ENCODE measurements at places on chromosomes 11 and 22.

- DNase-seq: no peak
Observed at GRCh38 chr11:2385156-2386151, 8.3 kb downstream of the CD81 start.

- DNase-seq: no peak
Observed at GRCh38 chr22:29478326-29479276, 1.4 kb upstream of the NEFH start.

- no peak for DNase-seq
Observed at GRCh38 chr11:125036933-125037332, 26.2 kb upstream of the SLC37A2 start.

DNA sequence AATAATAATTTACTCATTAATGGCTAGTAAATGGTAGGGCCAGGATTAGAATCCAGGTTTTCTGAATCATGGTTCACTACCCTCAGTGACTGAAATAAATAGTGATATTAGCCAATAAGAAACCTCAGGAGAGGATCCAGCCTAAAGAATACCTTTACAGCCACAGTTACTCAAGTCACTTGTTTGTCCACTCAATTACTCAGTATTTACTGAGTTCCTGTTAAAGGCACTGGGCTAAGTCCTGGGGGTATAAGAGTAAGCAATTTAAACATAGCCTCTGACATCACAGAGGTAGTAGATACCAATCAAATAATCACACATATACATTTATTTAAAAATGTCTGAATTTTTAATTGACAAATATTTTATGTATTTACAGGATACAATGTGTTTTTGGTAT lies 56.8 kb upstream of the GAB2 start:
- DNase-seq: no peak

GRCh38 chr11:123253911-123254310 lies 58.9 kb upstream of the CLMP start:
- DNase-seq: no peak

- no peak for DNase-seq
Observed at GRCh38 chr11:87428266-87428665, 390.5 kb downstream of the TMEM135 start.

GRCh38 chr11:64887234-64887756 lies 8.9 kb upstream of the EHD1 start:
- DNase-seq: no peak

DNA sequence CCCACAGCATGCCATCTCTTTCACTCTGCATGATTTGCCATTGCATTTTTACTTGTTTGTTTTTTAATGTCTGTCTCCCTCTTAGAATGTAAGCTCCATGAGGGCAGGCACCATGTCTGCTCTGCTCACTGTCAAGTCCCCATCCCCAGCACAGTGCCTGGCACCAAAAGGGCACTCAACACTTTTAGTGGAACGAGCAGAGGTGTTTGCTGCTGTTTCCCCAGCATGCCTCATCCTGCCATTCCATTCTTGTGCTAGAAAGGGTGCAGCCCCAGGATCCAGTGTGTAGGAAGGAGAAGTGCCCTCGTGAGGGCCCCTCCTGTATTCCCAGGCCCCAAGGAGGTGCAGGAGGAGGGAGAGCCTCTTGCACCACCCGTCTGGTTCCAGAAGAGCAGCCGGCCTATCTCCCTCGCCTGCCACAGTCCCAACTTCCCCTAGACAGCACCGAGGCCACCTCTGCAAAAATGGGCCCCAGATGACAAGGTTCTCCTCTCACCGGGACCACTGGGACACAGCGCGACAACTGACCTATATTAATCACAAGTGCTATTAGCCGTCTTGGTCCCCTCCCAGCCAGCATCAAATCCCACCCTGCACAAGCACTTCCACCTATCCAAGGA lies 33.3 kb upstream of the CACNG2 start:
- DNase-seq: no peak

DNA sequence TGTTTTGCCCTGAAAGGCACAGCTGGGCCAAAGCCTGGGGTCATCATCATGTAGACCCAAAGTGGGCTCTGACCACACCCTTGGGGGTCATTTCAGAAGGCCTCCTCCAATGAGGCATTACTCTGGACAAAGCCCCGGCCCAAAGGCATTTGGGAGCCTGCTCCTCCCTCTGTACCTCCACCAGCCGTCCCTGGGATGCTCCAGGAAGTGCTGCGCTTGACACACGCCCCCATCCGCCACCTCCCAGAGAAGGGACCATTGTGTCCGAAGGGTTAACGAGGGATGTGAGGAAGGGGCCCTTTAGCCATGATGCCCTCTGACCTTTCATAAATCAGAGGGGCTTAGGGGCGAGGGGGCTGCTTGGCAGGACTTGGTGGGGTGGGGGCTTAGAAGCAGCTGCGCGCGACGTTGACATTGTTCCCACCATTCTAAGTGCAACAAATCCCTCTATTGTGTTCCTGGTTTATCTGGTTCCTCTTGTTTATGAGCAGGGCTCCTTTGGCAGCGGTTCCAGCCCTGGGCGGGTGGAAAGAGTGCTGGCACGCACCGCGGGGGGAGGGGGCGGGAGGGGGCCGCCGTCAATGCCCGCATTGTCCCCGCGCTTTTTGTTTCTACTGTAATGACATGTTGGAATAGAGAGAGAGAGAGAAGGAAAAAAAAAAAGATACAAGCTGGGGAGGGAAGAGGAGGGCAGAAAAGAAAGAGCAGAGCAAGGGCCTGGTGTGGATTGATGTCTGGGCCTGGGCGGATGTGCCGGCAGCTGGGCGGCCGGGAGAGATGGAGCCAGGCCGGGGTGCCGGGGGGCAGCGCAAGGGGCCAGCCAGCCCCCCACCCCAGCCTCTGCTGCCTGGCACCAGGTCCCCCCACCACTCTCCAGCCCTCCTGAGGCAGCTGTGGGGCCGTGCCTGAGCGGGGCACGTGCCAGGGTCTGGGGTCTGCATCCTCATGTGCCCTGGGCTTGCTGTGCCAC lies 32.1 kb upstream of the SOX10 start:
- DNase-seq: no peak

DNA sequence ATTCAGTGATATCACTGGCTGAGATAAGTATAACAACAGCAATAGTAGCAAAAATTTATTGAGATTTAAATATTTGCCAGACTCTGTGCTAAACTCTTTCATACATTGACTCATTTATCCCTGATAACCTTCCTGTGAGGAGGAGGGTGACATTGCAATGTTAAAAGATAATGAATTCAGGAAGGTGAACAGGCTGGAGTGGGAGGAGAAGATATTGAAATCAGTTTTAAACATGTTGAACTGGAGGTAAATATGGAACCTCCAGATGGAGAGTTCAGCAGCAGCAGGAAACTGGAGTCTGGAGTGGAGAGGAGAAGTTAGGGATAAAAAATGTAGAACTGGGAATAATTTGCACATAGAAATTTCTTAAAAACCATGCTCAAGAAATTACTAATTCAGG lies 142.0 kb upstream of the FAT3 start:
- DNase-seq: no peak

DNA sequence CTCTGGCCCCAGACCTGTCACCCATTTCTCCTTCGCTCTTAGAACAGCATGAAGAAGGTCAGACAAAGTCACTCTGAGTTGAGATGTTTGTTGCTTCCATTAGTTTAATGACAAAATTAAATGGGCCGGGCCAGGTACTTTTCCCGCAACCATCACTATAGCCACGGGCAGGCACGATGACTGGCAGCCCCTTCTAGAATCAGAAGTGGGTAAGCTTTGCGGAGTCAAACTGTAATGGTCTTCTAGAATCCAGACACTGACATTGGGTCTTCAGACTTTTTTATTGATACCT lies 2.3 kb upstream of the ACR start:
- DNase-seq: no peak

GRCh38 chr11:69480547-69481392 lies 693 bp upstream of the LINC01488 start:
- DNase-seq: no peak

DNA sequence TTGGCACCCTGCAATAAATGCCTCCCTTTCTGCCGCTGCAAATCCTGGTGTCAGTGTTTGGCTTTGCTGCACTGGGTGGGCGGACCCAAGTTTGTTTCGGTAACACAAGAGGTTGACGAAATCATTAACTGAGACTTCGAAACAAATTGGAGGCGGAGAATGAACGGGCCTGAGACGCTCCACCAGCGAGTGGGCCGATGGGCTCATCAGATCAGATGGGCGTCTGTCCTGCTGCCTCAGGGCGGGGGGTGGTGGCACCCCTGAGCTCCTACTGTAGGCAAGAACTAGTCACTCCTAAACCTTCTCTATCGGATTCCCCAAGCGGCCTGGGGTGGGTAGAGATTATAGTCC lies 918 bp upstream of the CAPN5 start:
- no peak for DNase-seq

- DNase-seq: no peak
Observed at GRCh38 chr22:42716649-42717127, 4.0 kb downstream of the A4GALT start.

DNA sequence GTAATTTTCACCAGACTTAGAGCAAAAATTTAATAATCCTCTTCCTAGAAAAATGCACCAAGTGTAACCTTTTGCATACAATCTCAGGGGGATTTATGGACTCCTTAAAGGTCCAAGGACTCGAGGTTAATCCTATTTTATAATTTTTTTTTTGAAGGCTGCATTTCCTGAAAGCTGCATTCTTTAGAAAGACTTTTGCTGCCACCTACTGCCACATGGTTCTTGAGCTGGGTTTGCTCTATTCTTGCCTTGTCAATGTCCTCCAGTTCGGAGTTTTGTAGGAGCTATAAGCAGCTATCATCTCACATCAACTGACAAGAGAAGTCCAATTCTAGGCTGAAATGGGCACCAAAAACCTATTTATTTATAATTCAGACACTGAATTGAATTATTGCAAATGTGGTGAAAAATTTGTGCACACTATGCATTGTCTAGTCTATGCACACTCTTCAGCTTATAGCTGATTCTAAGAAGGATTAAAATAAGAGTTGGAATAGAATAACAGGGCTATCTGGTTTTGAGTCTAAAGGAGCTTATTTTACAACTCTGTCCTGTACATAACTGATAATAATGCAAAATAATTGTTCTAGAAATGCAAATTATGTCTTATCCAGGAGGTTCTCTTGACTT lies 31.3 kb downstream of the TRAF6 start:
- DNase-seq: no peak

- DNase-seq: no peak
Observed at GRCh38 chr11:106468531-106468930, 391.1 kb downstream of the AASDHPPT start.

DNA sequence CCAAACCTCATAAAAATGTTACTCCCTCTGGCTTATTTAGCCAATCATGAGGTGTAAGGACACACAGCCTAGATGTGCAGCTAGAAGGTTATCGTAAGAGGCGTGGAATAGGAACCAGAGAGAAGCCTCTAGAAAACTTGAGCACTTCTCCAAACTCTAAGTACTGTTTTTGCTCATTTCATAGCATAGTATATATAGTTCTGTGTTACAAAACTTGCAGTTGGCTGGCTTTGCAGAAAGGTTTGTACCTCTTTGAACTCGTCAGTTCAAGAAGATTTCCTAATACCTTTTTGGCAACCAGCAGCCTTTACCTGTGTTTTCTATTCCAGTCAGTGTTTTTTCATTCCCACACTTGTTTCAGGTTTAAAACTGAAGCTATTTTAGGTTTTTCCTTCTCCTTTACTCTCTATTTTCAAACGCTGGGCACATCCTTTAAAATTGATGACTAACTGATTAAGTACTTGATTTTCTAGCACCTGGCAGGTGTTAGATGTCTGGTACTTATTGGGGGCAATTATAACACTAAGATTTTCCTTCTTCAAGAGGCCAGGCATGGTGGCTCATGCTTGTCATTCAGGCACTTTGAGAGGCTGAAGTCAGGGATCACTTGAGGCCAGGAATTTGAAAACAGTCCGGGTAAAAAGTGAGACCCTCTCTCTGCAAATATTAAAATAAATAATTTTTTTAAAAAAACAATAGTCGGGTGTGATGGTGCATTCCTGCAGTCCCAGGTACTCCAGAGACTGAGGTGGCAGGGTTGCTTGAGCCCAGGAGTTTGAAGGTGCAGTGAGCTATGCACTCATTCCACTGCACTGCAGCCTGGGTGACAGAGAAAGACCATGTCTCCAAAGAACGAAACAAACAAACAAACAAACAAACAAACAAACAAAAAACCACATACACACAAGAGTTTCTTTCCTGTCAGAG lies 125.2 kb downstream of the LRRC4C start:
- DNase-seq: no peak

- no peak for DNase-seq
Observed at GRCh38 chr11:33735271-33736147, 714 bp downstream of the CD59 start.

DNA sequence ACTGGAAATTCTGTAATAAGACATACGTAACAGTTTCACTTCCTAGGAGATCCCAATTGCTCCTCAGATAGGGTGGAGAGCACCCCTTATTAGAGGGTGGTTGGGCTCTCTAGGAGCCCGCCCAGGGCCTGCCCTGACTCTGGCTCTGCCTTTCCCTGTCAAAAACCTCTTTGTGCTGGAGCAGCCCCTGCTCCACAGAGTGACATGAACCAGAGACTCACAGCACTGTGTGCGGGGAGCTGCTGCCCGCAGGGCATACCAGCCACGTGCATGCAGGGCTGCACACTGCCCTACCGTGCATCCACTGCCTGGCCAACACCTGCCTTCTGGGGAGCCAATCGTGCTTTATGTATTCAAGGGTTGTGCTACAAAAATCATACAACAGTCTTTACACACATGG lies 24.3 kb downstream of the KCNQ1OT1 start:
- no peak for DNase-seq

GRCh38 chr22:29302681-29303465 lies 3.6 kb upstream of the GAS2L1 start:
- no peak for DNase-seq

GRCh38 chr11:74311352-74311926 lies at the start of gene P4HA3:
Gene P4HA3 (minus strand): TSS chr11:74311640. CDS start chr11:74311611, 29 bp downstream.
- DNase-seq: no peak

GRCh38 chr11:67373648-67374570 lies 511 bp upstream of the CLCF1 start:
- DNase-seq: peak; percentile 59

GRCh38 chr11:2534134-2534956 lies 89.5 kb downstream of the KCNQ1 start:
- no peak for DNase-seq

GRCh38 chr11:46594374-46594700 lies 514 bp upstream of the AMBRA1 start:
- no peak for DNase-seq

DNA sequence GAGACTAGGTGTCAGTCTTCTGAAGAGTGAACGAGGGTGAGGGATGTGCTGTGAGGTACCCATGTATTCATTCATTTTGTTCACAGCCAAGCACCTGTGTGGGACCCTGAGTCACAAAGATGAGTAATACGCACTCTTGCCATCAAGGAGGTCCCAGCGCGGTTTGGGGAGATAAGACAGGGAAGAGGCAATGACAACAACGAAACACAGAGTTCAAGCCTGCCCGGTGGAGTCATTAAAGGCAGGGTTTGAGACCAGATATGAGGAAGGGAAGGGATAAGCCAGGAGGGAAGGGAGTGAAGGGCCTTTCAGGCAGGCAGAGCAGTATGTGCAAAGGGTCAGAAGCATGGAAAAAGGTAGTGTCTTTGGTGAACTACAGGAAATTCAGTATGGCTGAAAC lies 4.6 kb downstream of the DCHS1 start:
- DNase-seq: no peak
